ENCODE measurements at places on chromosomes 4 and X.

DNA sequence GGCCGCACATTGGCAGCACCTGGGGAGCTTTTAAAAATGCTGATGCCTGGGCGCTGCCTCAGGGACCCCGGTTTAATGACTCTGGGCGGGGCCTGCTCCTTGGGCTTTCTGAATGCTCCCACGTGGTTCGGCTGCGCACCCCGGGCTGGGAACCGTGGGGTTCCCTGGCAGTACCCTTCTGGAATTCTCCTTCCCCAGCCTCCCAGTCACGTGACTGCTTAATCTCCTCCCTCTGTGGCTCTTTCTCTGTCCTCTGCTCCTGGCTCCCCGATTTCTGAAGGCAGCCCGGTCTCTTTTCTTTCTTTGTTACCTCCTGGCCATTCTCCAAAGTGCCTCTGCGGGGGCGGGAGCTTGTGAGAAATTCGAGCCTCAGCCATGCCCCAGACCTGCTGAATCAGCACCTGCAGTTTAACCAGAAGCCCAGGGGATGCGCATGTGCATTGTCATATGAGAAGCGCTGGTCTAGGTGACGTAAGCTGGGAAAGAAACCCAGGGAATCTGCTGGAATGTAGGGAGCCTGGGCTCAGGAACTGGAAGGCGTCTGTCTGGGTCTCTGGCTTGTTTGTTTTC lies 16.6 kb downstream of the CLCN4 start:
- no peak for DNase-seq

- no peak for DNase-seq
Observed at GRCh38 chrX:131840799-131841495, 182.2 kb upstream of the STK26 start.

- no peak for DNase-seq
Observed at GRCh38 chr4:102596532-102596931, 95.4 kb downstream of the NFKB1 start.

- no peak for DNase-seq
Observed at GRCh38 chrX:37912304-37912703, 64.9 kb upstream of the DYNLT3 start.

GRCh38 chr4:162457071-162457865 lies 293.5 kb upstream of the FSTL5 start:
- DNase-seq = no peak

GRCh38 chr4:20278195-20278594 lies 26.5 kb downstream of the SLIT2 start:
- no peak for DNase-seq

- DNase-seq = no peak
Observed at GRCh38 chr4:25011135-25011866, 19.4 kb downstream of the LGI2 start.

DNA sequence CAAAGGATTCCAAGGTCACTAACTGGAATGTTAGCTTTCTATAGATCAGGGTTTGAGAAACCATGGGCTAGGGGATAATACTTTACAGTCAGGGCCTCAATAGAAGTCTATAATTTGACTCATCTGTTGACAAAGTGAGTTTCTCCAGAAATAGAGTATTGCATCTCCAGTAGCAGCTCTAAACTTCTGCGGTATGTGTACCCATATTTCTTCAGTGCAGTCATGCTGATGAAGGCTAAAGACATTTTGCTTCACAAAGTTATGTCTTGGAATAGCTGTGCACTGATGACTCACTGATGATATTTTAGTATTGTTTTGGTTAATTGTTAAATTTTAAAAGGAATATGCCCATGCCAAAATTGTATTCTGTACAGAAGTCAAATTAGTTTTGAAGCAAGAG lies 464.9 kb upstream of the AMOT start:
- DNase-seq = peak; percentile 37

DNA sequence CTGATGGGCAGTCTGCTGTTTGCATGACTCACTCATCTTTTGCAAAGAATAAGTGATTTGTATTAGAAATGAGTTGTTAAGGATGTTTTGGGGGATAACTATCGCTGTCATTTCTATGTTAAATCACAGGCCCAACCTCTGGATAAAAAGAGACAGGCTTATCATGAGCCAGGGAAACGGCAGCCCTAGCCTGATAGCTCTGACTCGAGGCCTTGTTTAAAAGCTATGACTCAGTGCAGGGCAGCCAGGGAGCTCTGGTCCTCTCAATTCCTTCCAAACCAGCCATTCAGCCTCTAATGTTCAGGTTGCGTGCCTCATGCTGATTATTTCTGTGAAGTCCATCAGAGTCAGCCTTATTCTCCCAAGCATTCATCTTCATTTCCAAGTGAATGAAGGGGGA lies 305.9 kb upstream of the HAND2 start:
- DNase-seq = no peak

- no peak for DNase-seq
Observed at GRCh38 chr4:18722748-18723191, 701.2 kb upstream of the LCORL start.

DNA sequence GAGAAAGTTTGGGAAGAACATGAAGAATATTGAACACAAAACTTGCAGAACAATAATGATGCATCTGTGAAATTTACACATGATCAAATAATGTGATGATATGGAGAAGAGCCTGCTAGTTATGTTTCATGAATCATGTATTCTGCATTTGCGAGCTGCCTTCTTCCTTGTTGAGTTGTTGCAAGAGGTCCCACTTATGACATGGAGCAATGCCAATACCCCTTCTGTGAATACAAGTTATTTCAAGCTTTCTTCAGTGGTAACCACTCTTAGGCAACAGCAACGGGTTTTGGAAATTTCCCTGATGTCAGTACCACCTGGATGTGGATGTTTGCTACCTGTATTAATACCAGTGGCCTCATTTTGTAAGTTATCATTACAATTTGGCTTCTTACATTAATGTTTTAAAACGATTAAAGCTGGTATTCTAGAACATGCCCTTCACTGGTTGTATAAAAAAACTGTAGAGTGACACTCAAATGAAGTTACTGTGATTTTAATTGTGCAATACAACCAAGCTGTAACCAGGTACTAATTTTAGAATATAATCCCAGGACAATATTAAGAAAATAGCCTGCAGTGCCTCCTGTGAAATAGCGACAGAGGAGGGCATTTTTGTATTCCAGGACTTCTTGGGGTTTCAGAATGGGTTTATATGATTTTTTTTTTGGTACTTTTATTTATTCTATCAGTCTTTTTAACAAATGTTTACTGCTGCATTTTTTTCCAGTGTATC lies 25.3 kb downstream of the IQCM start:
- no peak for DNase-seq

DNA sequence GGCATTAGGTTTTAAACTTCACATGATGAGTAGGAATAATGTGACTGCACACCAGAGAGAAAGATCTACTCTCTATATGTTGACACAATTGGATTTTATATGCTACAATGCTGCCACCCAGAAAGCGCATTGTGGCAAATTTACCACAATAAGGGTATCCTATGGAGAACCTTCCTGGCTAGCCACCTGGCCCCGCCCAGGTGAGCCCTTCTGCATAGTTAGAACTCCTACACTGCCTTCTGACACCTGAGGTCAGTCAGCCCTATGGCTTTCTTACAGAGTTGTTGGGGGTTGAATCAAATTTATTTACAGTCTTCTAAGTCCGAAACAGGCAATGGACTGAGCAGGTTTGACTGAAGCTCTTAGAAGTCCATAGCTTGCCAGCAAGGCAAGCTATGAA lies 153.8 kb upstream of the S100G start:
- no peak for DNase-seq

GRCh38 chr4:16227462-16227868 lies 1.2 kb upstream of the TAPT1 start:
- DNase-seq = no peak

DNA sequence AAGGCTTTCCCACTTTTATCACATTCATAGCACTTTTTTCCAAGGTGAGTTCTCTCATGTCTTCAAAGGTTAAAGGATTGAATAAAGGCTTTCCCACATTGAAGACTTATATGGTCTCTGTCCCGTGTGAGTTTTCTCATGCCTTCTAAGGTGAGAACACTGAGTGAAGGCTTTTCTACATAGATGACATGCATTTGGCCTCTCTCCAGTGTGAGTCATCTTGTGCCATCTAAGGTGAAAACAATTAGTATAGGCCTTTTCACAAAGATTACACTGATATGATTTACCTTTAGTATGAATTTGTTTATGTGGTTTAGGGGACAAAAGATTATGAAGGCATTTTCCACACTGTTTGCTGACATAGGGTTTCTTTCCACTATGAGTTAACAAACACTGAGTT lies 21.2 kb downstream of the USP17L30 start:
- no peak for DNase-seq

GRCh38 chr4:172851534-172851933 lies 317.1 kb upstream of the GALNT7 start:
- DNase-seq = no peak

- DNase-seq = no peak
Observed at GRCh38 chr4:152073351-152074087, 312.7 kb upstream of the GATB start.

- no peak for DNase-seq
Observed at GRCh38 chr4:94428884-94429283, 22.9 kb upstream of the PDLIM5 start.

DNA sequence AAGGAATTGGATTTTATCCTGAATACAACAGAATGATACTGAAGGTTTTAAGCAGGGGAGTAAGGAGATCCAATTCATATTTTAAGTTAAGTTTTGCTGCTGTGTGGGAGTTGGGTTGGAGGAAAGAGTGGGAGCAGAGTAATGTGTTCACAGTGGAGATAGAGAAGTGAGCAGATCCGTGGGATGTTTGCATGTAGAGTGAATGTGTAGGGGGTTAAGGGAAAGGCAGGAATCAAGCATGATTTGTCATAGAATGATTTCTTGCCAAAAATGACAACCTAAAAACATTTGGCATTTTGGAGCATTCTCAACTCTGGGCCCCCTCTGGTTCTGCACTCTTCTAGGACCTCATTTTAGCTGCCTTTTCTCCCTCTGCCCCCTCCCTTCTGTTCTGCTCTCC lies 76.6 kb downstream of the ARHGAP10 start:
- DNase-seq = no peak

GRCh38 chr4:151668689-151669402 lies 92.0 kb downstream of the GATB start:
- DNase-seq = no peak

- DNase-seq = no peak
Observed at GRCh38 chr4:5112333-5113095, 61.2 kb downstream of the STK32B start.

DNA sequence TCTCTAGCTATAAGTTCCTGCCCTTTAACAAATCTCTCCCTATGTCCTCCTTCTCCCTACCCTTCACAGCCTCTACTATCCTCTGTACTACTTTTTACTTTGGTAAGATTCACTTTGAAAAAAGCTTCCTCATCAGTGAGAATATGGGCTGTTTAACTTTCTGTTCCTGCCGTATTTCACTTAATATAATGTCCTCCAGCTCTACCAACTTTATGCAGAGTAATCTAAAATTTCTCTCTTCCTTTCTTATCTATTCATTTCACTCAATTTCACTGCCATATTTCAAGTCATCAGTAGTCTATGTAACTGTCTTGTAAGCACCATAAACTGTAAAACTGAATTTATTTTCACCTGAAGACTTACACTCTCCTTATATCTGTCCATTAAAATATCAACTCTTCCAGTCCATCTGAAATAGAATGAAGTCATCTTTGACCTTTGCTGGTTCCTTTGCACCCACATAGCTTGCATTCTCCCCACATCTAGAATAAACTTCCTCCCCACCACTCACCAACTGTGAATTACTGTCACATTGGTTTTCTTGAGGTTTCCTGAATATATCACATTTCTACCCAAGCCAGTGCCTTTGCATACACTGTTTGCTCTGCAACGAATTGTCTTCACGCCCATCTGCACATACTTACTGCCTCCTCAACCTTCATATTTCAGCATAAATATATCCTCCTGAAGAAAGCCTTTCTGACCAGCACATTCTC lies 54.6 kb downstream of the ARAP2 start:
- no peak for DNase-seq

DNA sequence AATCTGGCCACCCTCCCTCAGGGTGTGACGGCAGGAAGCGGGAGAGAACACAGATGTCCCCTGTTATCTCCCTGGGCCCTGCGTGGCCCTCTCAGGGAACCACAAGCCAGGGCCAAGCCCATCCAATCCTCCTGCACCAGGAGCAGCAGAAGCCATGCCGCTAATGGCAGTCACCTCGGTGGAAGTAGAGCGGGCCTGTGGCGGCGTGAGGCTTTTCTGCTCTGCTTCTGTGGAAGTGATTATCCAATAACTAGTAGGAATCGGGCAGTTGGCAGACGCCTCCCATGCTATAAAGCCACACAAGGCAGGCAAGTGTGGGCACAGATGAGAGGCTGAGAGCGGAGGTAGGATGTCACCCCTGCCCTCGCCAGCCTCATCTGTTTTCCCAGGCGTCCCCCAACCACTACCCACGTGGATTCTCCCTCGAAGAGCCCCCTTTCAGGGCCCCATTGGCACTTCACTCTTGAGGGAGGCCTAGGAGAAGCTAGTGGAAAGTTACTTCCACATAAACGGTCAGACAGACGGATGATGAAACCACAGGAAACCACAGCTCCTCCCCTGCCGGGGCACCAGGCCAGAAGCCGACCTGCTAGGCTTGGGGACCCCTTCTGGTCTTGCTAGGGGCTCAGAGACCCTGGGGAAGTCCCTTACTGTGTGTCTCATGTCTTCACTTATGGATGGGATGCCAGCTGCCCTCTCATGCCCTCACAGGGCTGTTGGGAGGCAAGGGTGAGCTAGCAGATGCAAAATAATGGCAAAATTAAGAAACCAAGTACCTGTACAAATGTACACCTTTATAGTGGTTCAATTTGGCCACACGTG lies 18.8 kb upstream of the TMSB4X start:
- DNase-seq = peak; percentile 40

- DNase-seq = no peak
Observed at GRCh38 chr4:152676052-152676854, 3.5 kb downstream of the TMEM154 start.

DNA sequence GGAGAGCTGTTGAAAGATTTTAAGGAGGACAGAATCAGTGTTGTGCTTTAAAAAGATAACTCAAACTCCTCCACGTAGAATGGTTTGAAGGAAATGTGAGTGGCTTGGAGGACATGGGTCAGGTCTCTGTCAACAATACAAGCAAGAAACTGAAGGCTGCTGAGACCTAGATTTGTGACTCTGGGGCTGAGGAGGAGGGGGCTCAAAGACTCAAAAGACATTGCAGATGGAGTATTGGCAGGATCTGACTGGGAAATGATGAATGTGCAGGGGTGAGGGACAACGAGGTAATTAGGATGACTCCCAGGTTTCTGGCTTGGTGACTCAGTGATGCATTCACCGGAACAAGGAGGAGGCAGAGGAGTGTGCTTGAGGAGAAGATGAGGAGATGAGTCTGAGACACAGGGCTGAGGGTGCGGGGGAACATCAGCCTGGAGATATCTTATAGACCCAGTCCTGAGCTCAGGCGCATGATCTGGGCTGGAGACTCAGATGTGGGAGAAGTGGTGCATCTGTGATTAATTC lies 3.3 kb upstream of the RPS4X start:
- DNase-seq = no peak

DNA sequence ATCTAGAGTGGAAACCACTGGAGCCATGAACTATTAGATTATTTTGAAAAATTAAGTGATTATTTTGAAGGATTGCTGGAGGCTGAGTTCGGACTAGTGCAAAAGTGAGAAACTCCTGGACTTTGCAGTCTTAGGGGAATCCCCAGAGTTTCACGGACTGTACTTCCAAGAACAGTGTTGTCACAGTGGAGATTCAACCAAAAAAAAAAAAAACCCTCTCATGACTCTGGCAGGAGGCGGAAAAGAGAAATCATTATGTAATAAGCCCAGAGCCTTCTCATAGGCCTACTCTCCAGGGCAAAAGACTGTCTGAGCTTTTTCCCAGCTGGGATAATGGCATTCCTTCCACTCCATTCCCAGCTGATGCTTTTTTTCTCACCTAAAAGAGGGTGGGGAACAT lies 16.8 kb upstream of the C4orf51 start:
- no peak for DNase-seq

GRCh38 chrX:140664939-140665338 lies 44.6 kb upstream of the LINC00632 start:
- no peak for DNase-seq
